Stimulated activated CD8-positive, alpha-beta memory T cell treated with anti-CD3 and anti-CD28 coated beads, Interleukin-2, amount 100 ng/mL, for 1 hour (primary cell): ENCODE measurements at places on chromosomes 7 and 10.

- DNase-seq: no peak
Measured at GRCh38 chr10:7188456-7189050, 222.3 kb downstream of the SFMBT2 start.

GRCh38 chr10:97868134-97868685, 18.6 kb downstream of the GOLGA7B start:
- no peak for DNase-seq

DNA sequence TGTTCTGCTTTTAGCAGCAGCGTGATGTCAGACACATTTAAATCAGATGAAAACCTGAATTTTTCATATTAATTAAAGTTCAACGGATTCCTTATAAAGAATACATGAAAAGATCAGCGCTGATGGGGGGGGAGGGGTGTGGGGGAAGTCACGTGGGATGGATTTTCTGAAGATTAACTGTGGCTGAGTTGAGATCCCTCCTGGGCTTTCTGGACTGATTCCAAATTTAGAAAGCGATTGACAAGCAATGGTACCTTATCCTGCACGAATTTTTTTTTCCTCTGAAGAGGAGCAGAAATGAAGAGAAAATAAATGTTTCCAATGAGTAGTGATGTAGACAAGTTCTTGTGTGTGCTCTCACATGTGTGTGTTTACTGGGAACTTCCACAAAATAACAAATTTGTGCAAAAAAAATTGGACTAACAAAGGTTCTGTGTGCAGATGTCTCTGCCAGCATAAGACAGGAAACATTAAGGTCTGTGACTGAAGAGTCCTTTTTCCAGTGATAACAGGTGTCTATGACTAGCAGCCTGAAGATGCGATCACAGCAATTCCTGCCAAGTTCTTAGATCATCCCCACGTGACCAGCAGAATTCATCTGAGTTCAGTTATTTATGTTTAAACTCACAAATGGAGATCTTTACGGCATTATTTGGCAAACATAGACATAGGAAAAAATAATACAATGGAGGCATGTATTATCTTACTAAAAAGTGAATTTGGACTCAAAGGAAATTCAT, 585.2 kb upstream of the CELF2 start:
- no peak for DNase-seq

GRCh38 chr7:353746-354325, 63.9 kb downstream of the FOXL3 start:
- DNase-seq: no peak

GRCh38 chr7:38886265-38886664, 22.7 kb downstream of the VPS41 start:
- no peak for DNase-seq

- DNase-seq: no peak
Measured at GRCh38 chr7:18511351-18512140, 16.0 kb downstream of the HDAC9 start.

- DNase-seq: no peak
Measured at GRCh38 chr10:89310056-89310893, 8.4 kb downstream of the IFIT2 start.

GRCh38 chr10:132100556-132101349, 35.0 kb downstream of the JAKMIP3 start:
- DNase-seq: no peak

DNA sequence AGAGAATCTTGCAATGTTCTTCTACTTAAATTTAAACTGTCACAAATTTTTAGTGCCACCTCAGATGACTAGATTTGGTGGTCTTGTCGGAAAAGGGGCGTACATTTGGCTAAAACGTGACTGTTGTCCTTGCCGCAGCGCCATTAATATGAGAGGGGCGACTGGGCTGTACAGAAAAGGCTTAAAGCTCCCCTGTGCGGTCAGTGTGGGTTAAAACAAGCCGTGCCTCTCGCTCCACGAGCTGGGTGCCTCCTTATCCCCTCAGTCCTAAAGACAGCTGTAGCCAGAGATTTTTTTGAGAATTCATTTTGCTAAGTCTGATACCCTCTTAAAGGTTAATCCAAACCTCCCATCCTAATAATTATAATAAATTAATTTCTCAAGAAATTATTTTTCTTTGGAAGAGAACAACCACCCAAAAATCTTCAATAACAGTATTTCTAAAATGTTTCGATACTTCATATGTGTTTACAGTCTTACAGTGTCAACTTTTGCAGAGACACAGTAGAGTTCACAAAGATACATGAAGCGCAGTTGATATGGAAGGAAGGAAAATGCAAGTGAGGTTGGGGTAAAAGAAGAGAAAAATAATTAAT, 68.6 kb downstream of the C7orf25 start:
- DNase-seq: no peak

GRCh38 chr7:74217455-74218342, 7.9 kb downstream of the LAT2 start:
- DNase-seq: no peak

DNA sequence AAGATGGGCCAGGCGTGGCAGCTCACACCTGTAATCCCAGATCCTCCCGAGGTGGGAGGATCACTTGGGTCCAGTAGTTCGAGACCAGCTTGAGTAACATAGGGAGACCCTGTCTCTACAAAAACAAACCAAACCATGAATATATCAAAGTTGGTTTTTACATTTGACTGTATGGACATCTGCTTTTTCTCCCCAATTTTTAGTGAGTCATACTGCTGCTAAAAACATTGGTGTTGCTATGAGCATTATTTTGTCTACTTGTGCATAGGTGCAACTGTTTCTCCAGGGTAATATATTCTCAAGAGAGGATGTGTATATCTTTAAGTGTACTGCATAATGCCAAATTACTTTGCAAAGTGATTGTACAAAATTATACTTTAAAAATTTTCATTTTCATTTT, 769 bp upstream of the TMEM248 start:
- DNase-seq: no peak

- no peak for DNase-seq
Measured at GRCh38 chr7:148665221-148665620, 33.5 kb upstream of the CUL1 start.

DNA sequence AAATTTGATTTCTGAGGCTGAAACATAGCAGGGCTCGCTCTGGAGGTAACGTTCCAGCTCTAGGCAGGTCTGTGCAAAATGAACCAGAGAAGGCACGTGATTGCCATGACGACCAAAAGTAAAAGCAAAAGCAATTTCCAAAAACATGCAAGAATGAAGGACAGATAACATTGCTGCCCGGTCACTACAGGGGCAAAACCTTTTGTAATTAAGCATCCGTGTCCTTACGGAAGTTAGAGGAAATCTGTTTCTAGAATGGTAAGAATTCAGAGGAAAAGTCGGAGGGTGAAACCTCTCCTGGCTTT, 2.9 kb downstream of the KLF6 start:
- no peak for DNase-seq

DNA sequence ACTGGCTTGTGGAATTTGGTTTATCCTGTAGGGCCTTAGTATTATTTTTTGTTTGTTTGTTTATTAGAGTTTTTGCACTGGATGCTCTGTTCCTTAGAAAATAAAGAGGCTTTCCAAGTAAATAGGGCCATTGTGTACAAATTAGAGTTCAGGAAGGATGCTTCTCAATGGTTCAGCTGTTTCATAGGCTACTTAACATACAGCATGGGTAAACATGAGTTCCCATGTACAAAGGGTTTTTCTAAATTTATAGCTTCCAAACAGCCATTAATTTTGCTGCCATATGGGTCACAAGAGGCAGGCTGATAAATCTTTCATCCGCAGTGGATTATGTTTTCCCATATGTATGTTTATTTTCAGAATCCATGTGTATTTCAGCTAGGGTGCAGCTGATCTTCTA, 121.6 kb upstream of the WDR11 start:
- no peak for DNase-seq

DNA sequence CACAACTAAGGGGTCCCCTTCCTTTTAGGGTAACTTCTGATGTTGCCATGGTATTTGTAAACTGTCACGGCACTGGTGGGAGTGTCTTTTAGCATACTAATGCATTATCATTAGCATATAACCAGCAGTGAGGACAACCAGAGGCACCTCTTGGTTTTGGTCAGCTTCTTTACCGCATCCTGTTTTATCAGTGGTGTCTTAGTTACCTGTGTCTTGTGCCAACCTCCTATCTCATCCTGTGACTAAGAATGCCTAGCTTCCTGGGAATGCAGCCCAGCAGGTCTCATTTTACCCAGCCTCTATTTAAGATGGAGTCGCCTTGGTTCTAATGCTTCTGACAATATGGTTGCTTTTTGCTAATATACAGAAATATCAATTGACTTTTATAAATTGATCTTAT, 54.9 kb downstream of the AHCYL2 start:
- DNase-seq: no peak

GRCh38 chr10:35214607-35215020, 88.0 kb downstream of the CREM start:
- DNase-seq: no peak

DNA sequence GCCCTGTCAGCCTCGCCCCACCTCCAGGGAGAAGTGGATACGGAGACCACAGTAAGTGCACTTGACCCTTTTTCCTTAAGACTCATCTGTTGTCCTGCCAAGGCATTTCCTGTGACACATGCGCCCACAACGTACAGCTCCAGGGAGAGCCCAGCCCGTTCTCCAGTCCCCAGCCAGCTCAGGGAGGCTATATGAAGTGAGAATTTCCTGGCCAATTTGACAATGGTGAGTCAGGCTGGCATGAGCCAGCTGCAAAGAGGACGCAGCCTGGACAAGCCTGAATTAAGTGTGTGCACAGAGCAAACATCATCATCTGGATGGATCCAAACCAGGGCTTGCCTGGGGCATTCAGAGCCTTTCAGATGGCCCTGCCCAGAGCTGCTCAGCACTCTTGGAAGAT, 244.8 kb downstream of the KCNMA1 start:
- DNase-seq: no peak

DNA sequence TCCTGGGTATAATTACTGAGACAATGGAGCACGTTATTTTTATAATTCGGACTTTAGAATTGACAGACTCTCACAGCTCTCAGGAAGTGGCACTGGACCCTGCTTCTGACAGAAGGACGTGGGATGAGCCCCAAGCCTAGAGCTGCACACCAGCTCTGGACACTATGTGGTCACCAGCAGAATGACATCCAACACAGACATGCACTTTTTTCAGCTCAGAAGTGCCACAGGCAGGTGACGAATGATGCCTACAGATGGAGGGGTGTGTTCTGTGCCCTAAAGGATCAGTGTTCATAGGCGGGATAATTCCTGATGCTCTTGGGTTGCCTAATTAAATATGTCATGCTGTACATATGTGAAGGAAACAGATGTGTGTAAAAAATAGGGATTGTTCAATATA, 87.9 kb downstream of the VIPR2 start:
- no peak for DNase-seq

DNA sequence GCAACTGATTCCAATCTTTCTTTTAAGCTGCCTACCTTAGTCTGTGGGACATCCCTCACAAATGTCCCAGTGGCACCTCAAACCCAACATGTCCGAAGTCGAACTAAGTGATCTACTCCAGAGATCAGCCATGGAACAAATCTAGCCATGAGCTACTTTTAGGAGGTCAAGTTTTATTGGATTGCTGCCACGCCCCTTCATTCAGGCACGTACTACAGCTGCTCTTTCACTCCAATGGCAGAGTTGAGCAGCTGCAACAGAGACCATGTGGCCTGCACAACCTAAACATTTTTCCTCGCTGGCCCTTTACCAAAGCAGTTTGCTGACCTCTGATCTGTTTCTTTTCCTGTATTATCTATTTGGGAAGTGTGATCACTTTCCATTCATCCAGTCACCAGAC, 192.4 kb upstream of the CDCA7L start:
- no peak for DNase-seq

DNA sequence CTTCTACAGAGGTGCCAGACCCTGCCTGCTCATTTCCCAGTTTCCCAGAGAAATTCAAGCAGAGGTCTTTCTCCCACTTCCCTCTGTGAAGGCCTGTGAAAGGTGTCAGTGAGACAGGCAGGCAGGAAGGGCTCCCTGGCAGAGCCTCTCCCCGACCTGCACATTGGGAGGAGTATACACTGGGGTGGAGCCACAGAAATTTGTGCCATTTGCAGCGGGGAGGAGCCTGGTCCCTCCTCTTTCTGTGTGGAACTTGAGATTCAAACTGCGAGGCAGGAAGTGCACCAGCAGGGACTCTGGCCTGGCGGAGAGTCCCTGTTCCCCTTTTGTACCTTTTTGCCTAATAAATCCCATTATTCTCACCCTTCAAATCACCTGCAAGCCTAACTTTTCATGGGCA, 54.6 kb upstream of the OPN4 start:
- DNase-seq: no peak

- DNase-seq: no peak
Measured at GRCh38 chr10:31623947-31624346, 304.7 kb downstream of the ARHGAP12 start.

GRCh38 chr10:28879875-28880682, 202.8 kb downstream of the BAMBI start:
- no peak for DNase-seq
